Aorta (tissue), 5 donors: ENCODE measurements at places on chromosomes 12 and 14. TPM values are rescaled to one million over a fixed set of nuclear protein-coding genes. Genes with fewer than 3 reads are reported as not detected.

DNA sequence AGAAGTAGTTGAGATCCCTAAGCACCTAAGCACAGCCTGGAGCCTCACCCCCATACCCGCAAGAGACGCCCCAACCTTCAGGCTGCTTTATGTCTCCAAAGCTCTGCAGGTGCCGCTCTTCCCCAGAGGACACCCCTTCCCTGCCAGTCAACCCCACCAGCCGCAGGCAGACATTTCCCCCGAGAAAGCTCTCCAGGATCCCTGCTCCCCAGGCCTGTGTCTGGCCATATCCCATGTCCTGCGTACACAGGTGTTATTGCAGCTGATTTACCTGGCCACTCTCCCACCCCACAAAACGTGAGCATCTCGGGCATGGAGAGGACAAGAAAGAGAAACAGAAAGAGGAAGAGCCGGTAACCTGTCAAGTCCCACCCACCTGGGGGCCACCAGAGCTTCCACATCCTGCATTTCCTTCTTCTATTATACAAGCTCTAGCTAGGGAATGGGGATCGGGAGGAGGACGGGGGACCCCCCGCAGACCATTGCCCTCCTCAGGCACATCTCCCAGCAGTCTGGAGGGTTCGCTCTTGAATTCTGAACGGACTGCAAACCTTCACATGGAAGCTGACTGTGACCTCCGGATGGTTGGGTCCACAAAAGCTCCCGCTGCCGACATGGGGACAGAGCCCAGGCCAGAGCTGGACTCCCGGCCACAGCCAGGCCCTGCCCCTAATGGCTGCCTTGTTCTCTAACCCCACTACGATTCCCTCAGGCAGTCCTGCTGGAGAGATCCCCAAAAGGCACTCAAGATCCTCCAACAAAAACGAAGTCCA is 17.6 kb downstream of the CCDC88C start:
- no peaks in the 10 kb centered on the region for H3K4me1 ChIP-seq
- H3K27ac ChIP-seq: no peak overlapping the region
- H3K36me3 ChIP-seq: no peaks in the 10 kb centered on the region
- DNase-seq: no peak

DNA sequence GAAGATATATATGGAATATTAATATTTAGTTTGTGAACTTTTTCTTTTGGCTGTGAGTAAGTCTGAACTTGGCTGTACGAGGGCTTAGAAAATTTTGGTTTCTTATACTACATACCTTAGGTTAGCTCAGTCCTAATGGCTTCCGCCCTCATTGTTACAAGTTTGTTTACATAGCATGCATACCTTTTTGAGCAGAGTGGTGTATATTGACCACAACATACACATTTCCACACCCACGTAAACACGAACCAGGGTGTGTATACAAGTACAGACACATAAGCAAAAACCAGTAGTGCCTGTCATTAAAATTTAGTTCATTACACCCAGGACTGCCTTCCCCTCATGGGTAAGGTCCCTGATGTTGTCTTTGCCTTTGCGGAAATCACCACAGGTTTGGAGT is 230.2 kb upstream of the RGS6 start:
- DNase-seq: no peak
- H3K36me3 ChIP-seq: peaks cover 4% of the 10 kb centered on the region
- H3K27me3 ChIP-seq: no peaks in the 10 kb centered on the region
- peaks cover 3% of the 10 kb centered on the region for H3K4me1 ChIP-seq
- H3K4me3 ChIP-seq: no peak overlapping the region

DNA sequence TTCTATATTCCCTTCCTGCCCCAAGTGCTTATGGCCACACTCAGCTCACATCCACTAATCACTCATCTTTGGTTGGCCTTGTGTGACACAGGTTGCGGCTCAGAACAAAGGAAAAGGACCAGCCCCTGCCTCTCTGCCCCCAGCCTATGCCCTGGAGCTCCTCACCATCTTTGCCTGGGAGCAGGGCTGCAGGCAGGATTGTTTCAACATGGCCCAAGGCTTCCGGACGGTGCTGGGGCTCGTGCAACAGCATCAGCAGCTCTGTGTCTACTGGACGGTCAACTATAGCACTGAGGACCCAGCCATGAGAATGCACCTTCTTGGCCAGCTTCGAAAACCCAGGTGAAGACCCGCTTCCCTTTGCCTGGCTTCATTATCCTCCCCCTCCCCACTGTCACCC is 15.8 kb upstream of the OAS2 start:
- H3K4me1 ChIP-seq: no peaks in the 10 kb centered on the region
- H3K27me3 ChIP-seq: no peaks in the 10 kb centered on the region
- no peak overlapping the region for H3K27ac ChIP-seq
- no peaks in the 10 kb centered on the region for H3K36me3 ChIP-seq
- H3K4me3 ChIP-seq: no peak overlapping the region
- no peak for DNase-seq

- peaks cover 4% of the 10 kb centered on the region for H3K4me1 ChIP-seq
- no peaks in the 10 kb centered on the region for H3K36me3 ChIP-seq
Measured at GRCh38 chr14:48731260-48731659, 854.9 kb downstream of the RPS29 start.

DNA sequence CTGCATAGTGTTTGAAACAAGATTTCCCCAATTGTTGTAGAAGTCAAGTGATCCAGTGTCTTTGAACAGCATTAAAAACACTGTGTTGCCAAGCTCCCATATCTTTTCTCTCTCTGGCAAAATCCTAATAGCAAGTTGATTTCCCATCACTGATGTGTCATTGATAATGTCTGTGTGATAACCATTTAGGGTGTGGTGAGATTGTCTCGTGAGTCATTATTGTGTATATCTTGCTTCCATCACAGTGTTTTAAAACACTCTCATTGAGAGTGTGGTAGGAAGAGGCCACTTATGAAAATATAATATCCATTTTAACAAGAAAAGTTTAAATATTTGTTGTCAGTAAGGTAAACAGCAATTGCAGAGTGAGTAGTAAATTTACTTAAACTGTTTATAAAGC is 74.7 kb downstream of the PRORP start:
- DNase-seq: no peak
- H3K4me1 ChIP-seq: no peaks in the 10 kb centered on the region
- H3K36me3 ChIP-seq: no peaks in the 10 kb centered on the region
- no peak overlapping the region for H3K27ac ChIP-seq
- H3K27me3 ChIP-seq: no peaks in the 10 kb centered on the region
- no peak overlapping the region for H3K4me3 ChIP-seq

DNA sequence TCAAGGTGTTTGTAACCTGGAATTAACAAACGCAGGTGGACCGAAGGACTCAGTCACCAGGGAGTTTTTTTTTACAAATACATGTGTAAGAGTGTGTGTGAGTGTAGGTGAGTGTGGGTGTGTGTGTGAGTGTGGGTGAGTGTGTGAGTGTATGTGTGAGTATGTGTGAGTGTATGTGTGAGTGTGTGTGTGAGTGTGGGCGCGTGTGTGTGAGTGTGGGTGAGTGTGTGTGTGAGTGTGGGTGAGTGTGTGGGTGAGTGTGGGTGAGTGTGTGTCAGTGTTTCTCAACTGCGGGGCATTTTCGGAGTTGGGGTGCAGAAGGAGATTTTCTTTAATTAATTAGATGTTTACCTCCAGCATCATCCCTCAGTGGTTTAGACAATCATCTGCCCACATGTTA is 1178.8 kb downstream of the VRK1 start:
- no peak overlapping the region for H3K4me3 ChIP-seq
- H3K36me3 ChIP-seq: no peaks in the 10 kb centered on the region
- peaks cover 5% of the 10 kb centered on the region for H3K4me1 ChIP-seq
- DNase-seq: no peak

GRCh38 chr12:5114436-5114835 is 70.8 kb downstream of the KCNA5 start:
- no peaks in the 10 kb centered on the region for H3K36me3 ChIP-seq
- H3K4me1 ChIP-seq: no peaks in the 10 kb centered on the region
- no peak for DNase-seq
- no peaks in the 10 kb centered on the region for H3K27me3 ChIP-seq

DNA sequence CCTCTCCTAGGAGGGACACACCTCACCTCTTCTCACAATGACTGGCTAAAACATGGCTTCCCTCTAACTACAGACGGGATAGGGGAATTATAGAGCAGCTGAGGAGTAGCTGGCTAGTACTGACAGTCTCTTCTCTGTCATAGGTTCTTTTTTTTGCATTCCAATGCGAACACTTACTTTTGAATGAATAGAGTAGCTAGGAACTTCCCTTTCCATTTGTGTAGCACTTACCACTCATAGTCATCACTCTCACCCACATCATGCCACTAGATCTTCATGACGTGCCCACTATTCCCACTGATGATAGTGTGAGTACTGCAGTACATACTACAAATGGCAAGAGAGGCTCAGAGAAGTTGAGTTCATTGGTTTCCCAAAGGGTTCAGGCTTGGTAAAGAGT is 143.9 kb upstream of the HIF1A start:
- no peak overlapping the region for H3K4me3 ChIP-seq
- H3K27ac ChIP-seq: no peak overlapping the region
- H3K4me1 ChIP-seq: no peaks in the 10 kb centered on the region

DNA sequence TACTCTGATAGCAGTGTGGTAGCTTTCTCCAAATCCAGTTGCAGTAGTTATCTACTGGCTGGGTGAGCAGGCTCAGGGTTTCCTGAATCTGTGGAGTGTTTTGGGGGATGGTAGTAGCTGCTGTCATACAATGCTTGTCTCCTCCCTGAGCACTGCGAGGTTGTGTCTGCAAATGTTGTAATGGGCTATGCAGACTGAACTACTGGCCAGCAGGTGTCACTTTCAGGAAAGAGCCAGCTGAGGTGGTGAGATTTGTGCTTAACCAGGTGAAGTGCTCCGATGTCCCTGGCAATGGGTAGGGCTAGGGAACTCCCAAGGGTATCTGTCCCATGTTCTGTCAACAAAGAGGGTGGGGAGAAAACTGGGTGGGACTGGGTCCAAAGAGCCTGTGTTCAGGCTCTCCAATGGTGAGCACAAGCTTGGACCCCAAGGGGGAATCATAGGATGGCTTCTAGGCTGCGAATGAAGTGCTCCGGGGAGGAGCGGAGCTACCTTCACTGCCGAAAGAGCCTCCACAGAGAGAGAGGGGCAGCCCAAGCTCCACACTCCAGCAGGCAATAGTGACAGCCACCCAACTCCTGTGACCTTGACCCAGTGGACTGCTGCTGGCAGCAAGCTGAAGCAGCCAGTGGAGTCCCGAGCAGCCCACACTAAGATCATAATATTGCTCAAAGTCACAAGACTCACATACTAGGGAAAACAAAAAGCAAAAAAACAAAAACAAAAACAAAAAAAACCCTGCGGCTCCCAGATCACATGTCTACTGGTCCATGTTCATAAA is 1324.0 kb upstream of the USP15 start:
- H3K4me1 ChIP-seq: no peaks in the 10 kb centered on the region
- H3K36me3 ChIP-seq: no peaks in the 10 kb centered on the region
- DNase-seq: no peak
- H3K27me3 ChIP-seq: no peaks in the 10 kb centered on the region

GXYLT1 gene
- 3.0 TPM for polyA plus RNA-seq

OGFOD2 gene
- polyA plus RNA-seq: 16.6 TPM

RNASE4 gene
- polyA plus RNA-seq: 39.3 TPM

GPD1 gene
- polyA plus RNA-seq: 0.61 TPM

POTEG gene
- polyA plus RNA-seq: not detected

SLCO1B1 gene
- not detected for polyA plus RNA-seq

IGFBP6 gene
- 837 TPM for polyA plus RNA-seq

RAD9B gene
- not detected for polyA plus RNA-seq

TMCC3 gene
- 0.74 TPM for polyA plus RNA-seq
